Activated naive CD8-positive, alpha-beta T cell treated with anti-CD3 and anti-CD28 coated beads, Interleukin-2, amount 50 U/mL, for 24 hours (primary cell): ENCODE measurements at places on chromosomes 2 and 18.

GRCh38 chr2:154963511-154963910, 265.0 kb downstream of the KCNJ3 start:
- DNase-seq = no peak

DNA sequence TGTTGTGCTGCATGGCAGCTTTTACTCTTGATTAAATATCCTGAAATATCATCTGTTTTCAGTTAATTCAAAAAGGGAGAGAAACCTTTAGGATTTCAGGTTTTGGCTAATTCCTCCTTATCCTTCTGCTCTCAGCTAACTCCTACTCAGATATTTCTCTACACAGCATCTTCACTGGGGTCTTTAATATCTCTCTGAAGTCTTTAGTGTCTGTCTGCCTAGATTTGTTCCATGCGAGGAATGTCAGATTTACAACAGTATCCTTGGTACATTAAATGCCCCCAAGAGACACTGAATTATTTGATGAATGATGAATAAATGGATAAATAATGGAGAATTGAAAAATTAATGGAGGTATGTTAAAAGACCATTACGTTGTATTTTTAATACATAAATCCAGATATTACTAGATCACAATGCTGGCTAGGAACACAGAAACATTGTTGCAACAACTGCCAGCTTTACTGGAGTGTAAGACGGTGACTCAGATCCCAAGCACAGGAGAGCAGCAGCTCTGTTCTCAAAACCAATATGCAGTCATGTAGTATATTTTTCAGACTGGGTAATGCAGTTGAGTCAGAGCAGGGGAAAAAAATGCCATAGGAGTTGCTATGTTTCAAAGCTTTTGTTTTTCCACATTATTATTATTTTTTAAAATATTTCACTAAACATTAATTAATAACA, 388.0 kb upstream of the SYT4 start:
- DNase-seq = no peak

DNA sequence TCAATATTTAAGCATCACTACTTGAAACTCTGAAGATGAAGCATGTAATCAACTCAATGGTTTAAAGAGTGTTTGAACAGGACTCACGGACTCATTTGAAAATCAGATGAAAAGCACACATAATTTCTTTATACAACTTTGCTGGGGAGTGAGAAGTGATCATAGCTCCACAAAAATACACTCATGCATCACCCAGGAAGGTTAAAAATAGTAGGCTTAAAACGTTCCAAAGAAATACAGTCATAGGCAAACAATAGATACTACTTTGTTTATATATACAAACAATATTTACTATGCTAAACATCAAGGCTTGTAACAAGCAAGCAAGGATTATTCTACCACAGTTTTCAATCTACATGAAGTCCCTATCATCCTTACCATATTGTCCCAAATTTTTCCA, 11.6 kb downstream of the HNRNPLL start:
- DNase-seq = no peak

DNA sequence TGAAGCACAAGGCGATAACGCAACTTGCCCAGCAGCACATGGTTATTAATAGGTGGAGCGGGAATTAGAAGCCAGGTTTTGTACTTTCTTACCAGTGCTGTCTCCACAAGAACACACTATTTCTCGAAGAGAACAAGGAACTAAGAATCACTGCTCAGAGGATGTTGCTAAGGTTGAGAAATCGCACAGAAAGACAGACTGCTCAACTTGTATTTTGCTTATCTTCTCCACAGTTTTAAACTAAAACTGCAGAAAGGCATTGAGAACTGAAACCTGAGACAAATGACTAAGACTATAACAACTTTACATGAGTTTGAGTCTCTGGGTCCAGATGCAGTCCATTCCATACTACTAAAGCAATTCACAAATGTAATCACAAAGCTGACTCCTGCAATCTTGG, 6.2 kb downstream of the PRKD3 start:
- no peak for DNase-seq

GRCh38 chr18:63195326-63196159, 124.0 kb downstream of the BCL2 start:
- DNase-seq = no peak

- no peak for DNase-seq
Observed at GRCh38 chr2:159153463-159153862, 133.0 kb downstream of the WDSUB1 start.
